T-cell (primary cell): ENCODE measurements at places on chromosomes 4 and X.
A peak's percentile ranks its signal among the peaks of the same experiment; 100 is the strongest.

DNA sequence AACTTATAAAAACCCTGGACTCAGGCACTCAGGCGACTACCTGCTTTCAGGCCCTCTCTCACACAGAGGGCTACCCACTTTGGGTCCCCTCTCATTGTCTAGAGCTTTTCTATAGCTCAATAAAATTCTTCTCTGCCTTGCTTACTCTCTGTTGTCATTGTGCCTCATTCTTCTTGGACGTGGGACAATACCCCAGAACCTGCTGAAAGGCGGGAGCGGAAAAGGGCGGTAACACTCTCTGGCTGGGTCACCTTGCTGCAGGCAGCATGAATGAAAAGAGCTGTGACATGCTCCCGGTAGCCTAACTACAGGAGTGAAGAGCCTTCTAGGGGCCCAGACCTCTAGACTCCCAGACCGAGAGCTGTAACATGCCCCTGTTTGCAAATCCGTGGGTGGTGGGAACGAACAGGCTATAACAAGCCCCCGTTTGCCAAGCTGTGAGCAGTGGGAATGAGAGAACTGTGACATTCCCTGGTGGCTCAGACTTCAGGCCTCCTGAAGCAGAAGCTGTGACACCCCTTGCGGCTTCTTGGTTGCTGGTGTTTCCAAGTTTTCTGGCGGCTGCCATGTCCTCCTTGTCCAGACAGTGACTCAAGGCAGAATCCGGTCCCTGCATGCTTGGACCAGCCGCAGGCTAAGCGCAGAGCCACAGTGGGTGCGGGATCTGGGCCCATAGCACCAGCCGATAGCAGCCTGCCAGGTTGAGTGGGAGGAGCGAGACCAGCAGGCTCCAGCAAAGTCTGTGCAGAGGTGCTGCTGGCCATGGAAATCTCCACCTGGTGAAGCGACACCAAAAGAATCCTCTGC, 684.6 kb downstream of the ARAP2 start:
- no peak for DNase-seq

DNA sequence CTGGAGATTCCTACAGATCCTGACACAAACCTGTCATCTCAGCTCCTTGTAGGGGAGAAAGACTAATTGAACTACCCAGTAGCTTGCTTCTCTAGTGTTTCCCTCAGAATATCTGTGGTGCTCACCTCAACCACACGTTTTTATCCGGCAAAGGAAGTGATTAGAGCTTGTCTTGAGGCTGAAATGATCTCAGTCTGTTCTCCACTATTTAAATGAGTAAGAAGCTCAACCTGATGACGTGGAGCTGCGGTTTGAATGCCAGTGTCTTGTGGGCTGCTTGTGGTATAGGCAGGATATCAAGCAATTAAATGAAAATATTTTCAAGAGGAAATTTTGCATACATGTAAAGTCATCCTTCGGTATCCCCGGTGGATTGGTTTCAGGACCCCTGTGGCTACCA, 270.2 kb downstream of the TLL1 start:
- no peak for DNase-seq

- no peak for DNase-seq
Measured at GRCh38 chr4:109967798-109968520, 55.3 kb downstream of the EGF start.

- no peak for DNase-seq
Measured at GRCh38 chrX:133609166-133609565, 193.9 kb upstream of the GPC4 start.

GRCh38 chr4:168885400-168885799, 124.7 kb downstream of the CBR4 start:
- DNase-seq = no peak

GRCh38 chr4:4542774-4543485, 1.1 kb upstream of the STX18 start:
- no peak for DNase-seq

DNA sequence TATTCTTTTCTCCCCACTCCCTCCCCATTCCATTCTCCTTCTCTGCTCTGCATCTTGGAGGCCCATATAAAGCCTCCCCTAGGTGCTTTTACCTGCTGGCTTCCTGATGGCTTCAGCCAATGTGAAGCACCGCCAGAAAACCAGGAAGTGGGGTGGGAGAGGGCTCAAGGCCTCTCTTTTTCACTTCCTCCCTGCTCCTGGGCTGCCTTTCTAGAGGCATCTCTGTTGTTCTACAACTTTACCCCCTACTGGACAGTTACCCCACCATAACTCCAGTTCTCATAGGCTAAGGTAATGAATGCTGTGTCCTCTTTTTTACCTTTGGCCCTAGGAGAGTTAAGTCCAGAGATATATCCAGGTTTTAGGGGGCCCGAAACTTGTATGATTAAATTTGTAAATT, 62.4 kb upstream of the PPARGC1A start:
- no peak for DNase-seq

- no peak for DNase-seq
Measured at GRCh38 chr4:115315182-115315581, 201.8 kb upstream of the NDST4 start.

DNA sequence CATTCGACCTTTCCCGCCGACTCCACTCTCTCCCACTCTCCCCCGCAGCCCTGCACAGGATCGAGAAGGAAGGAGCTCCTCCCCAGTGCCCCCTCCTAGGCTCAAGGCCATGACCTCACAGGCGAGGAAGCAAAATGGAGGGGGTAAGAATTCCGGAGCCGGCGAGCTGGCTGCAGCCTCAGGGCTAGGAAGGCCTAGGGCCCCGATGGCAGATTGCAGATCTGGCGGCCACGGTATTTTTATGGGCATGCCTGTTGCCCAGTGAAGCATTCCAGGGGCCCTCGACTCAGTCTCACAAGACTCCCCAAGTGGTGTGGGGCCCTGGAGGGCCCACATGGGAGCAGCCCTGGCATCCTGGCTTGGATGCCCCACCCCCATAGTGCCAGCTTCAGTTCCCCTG, 942 bp upstream of the L1CAM start:
- no peak for DNase-seq

DNA sequence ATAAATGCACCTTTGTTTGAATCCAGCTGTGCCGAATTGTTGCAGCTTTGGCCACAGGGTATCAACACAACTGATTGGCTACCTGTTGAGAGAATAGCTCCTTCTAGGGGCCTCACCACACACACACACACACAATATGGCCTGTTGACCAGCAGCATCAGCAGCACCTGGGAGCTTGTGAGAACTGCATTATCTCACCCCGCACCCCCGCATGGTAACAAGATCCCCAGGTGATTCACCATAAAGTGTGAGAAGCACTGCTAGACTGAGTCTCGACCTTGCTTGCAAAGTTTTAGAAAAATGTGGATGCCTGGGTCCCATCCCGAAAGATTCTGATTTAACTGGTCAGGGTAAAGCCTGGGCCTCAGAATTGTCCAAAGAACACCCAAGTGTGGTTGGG, 176.9 kb upstream of the PRPS2 start:
- DNase-seq = no peak

GRCh38 chrX:141935645-141936044, 32.0 kb downstream of the MAGEC1 start:
- DNase-seq = no peak

DNA sequence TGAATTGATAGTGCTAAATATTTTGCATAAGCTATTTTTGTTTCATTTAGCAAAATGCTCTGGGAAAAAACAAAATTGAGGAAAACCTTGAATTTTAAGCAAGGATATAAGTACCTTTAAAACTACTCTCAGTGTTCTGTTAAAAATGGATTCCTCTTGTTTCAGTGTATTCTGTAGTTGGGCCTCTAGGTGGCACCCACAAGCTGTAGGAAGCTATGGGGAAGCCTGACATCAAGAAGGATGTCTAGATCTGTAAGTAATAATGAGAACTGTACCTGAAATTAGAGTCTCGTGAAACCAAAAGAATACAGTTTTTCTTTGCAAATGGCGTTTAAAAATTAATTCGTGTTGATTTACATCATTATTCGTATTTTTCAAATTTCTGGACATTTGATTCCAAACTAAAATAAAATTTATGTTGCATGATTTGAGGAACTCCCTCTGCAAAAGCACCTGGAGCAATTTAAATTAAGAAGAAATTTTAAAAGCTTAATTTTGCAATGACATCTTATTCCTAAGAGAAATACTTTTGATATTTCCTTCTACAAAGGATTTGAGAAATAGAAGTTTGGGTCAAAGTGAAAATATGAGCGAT, 51.2 kb downstream of the TMPRSS11E start:
- peak; percentile 40 for DNase-seq

DNA sequence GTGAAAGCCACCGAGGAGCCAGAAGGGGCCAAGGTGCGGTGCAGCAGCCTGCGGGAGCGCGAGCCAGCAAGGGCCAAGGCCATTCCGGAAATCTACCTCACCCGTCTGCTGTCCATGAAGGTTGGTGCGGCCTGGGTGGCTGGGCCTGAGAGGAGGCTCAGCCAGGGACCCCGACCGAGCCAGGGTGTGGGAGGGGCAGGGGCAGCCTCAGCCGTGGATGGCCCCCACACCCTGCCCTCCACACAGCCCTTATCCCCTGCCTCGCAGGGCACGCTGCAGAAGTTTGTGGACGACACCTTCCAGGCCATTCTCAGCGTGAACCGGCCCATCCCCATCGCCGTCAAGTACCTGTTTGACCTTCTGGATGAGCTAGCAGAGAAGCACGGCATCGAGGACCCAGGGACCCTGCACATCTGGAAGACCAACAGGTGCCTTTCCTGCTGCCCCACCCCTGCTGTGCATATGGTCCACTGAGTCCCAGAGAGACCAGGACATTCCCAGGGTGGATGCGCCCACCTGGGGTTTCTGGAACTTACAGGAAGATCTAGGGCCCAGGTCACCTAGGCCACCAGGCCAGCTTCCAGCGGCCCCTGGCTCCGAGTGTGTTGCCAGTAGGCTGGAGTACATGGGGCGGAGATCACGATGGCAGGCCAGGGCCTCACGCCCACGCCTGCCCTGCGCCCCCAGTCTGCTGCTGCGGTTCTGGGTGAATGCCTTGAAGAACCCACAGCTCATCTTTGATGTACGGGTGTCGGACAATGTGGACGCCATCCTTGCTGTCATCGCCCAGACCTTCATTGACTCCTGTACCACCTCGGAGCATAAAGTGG, 3.4 kb upstream of the SRPK3 start:
- no peak for DNase-seq

- no peak for DNase-seq
Measured at GRCh38 chr4:186806679-186807421, 83.2 kb upstream of the FAT1 start.

DNA sequence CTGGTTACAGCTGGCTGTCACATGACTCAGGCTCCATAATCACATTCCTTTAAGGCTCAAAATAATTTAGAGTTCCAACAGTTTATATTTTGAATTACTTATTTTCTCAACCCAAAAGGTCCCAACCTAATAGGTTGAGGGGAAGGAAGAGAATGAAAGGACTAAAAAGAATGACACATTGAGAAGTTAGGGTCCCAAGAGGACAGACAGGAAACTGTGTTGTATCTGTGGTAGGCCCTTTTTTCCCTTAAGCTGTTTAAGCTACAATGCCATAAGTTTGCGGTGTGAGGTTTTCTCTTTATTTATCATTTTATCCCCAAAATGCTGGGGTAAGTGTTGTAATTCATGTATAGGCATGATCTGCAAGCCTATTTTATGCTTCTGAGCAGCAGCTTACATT, 290.2 kb downstream of the ZNF674 start:
- no peak for DNase-seq

- DNase-seq = no peak
Measured at GRCh38 chrX:120999413-120999812, 13.9 kb upstream of the CT47A1 start.

- no peak for DNase-seq
Measured at GRCh38 chr4:164847016-164847415, 30.0 kb upstream of the APELA start.

- DNase-seq = no peak
Measured at GRCh38 chr4:122705009-122705408, 27.5 kb upstream of the BBS12 start.

DNA sequence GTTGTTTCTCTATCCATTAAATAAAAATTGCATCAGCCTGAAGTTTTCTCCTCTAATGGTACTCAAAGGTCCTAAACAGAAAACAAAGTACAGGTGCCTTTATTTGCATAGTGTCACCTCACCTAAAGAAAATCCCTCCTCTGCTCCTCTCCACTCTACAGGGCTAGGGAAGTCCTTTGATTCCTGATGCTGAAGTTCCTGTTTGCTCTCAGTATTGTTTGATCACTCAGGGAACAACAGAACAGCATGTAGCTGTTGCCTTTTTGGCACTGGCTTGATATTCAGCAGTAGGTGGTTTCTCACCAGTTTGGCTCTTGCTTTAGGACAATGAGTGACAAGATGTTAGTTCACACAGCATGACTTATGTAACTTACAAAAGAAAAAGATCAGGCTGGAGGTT, 156.2 kb upstream of the SLC7A11 start:
- DNase-seq = no peak

GRCh38 chr4:959338-960139, 13.8 kb downstream of the DGKQ start:
- DNase-seq = no peak

GRCh38 chrX:14802943-14803710, 69.7 kb downstream of the FANCB start:
- no peak for DNase-seq

DNA sequence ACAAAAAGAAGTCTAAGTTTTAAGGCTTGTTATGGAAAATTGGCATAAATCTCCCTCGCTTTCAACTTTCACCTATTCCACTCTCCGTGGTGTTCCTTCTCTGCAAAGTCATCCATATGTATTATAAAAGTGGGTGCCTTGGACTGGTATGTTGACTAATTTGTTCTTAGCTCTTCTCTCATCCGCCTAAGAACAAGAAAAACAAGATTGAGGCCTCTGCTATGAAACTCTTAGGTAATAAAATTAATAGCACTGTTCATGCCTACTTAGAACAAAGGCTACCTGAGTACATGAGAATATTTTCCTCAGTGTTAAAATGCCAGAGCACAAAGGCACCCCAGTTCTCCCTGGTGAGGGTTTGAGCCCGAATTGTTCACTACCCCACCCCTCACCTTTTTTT, 1.3 kb downstream of the CNGA1 start:
- no peak for DNase-seq

DNA sequence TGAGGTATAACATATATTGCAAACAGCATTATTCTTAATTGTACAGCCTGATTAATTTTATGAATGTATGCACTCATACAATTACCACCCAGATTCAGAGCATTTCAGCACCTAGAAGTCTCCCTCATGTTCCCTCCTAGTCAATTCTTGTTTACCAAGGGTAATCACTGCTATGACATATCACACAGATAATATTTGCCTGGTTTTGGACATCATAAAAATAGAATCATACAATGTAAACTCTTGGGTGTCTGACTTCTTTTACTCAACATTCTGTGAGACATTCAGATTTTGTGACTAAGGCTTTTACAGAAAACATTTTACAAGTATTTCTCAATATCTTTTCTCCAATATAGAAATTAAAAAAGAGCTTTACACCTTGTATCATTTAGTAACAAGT, 66.9 kb downstream of the PTPN13 start:
- no peak for DNase-seq

DNA sequence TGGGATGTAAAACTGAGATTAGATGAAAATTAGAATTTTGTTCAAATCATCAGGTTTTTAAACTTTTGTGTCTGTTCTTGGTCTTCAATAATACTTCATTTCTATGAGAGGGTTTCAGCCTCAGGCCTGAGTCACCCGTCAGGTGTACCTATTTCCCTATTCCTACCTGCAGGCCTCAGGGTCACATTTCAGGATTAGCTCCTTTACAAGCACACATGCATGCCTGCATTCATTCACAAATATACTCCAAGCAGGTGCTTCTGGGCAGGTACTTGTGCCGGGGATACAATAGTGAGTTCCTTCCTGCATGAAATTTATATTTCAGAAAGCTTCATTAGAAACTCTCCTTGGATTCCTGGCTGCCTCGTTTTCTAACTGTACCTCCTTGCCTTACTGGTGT, 114.9 kb downstream of the SHISA3 start:
- no peak for DNase-seq

- DNase-seq = no peak
Measured at GRCh38 chr4:112714922-112715901, 78.3 kb downstream of the LARP7 start.
